Islet precursor cell (in vitro differentiated cells): ENCODE measurements at places on chromosomes 2 and 18.

DNA sequence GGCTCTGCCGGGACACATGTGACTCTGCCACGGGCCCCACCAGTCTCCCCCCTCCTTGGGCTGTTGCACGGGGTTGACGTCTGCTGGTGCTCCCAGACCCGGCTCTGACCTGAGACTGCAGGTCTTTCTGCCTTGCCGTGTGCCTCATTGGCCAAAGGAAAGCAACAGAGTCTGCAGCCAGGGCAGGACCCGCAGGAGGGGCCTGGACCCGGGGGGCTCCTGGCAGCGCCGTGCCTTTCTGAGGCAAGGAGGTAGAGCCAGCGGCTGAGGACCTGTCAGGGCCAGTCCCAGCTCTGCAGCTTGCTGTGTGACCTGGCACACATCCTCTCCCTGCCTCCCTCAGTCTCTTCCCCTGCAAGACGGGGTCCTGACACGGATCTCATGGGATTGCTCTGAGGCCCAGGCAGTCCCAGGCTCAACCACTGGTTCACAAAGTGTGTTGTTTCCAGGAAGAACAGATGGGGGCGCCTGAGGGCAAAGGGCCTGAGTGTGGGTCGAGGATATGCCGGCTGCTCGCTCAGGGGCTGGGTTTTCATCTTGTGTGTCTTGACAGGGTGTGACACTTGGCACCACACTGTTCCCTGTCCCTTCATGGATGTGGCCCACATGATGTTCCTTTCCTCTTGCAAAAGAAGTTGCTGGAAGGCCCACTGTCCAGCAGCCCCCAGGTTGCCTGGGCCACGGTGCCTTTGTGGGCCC, 9.0 kb downstream of the CAPN10 start:
- DNase-seq, result peak; percentile 73

DNA sequence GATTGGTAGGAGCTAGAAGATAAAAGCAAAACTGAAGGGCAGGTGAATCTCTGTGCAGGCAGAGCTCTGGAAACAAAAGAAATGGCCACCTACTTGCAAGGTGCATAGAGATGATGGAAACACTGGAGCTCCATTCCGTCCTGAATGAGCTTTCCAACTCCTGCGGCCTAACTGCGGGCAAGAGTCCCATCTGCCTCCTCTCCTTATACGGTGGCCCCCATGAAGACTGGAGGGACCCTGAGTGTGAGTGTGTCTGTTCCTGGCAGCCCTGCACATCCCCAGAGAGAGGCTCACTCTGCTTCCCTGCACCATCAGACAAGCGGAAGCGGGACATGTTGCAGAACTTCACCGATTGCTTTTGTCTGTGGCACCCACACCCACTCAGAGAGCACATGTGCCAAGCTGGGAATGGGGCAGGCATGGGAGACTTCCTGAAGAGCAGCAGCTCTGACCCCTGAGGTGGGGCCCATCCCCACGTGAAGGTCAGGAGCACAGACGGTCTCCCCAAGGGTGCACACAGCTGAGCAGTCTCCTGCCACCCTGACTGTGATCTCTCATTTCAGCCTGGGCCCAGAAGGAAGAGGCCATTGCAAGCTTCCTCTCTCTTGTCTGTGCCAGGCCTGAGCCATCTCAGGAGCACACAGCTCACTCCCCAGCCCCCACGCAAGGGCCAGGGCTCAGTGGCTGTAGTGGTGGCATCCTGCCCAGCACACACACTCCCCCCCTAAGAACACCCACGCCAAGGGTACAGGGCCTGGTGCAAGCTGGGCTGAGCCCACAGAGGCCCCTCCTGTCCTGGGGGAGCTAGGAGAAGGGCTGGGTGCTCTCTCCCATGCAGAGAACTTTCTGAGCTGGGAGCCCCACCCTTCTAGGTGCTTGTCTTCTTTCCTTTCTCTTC, 75.3 kb downstream of the STPG4 start:
- no peak for DNase-seq

DNA sequence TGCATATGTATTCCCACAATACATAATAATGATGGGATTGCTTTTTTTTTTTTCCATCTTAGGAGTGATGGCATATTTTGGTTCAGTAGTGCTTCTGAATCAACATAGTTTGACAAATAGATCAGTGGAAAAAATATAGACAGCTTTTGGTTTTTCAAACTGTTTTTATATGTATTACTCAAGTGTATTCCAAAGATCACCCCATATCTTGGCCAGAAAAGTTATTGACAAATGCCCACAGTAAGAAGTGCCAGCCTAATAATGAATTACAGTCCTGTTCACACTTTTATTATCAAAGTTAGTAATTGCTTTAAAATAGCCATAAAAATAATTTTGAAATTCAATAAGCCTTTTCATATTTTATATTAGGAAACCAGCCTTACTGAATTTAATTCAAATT, 95.0 kb downstream of the TMEFF2 start:
- DNase-seq, result no peak

DNA sequence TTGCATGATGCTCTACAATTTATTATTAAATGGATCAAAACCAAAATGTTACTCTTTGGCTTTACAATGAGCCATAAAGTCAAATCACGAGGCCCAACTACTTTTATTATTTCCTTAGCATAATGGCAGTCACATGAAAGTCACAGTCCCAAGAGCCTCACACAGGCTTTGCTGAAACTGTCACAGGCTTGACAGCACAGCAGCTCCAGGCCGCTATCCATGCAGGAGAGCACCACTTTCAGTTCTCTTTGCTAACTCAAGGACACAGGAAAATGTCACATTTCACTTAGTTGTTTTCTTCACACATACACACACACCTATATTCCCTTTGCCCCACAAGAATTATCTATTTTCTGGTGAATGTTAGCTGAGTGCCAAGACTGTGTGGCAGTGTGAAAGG, 11.1 kb upstream of the MSGN1 start:
- DNase-seq, result no peak

GRCh38 chr18:54235871-54236270, 11.4 kb upstream of the MBD2 start:
- no peak for DNase-seq

- DNase-seq, result no peak
Observed at GRCh38 chr2:215880970-215881369, 132.4 kb downstream of the MREG start.

GRCh38 chr18:49910019-49910418, 96.7 kb upstream of the ACAA2 start:
- DNase-seq, result no peak

- DNase-seq, result peak; percentile 77
Observed at GRCh38 chr2:181411105-181411849, 45.9 kb upstream of the ITGA4 start.

- DNase-seq, result no peak
Observed at GRCh38 chr18:11819938-11820337, 31.3 kb upstream of the CHMP1B start.
